CD4-positive, alpha-beta T cell treated with Interleukin-4 for 4 hours (primary cell): ENCODE measurements at places on chromosomes 1 and 21.

GRCh38 chr1:6271006-6271405 is 10.1 kb upstream of the GPR153 start:
- DNase-seq, result no peak

DNA sequence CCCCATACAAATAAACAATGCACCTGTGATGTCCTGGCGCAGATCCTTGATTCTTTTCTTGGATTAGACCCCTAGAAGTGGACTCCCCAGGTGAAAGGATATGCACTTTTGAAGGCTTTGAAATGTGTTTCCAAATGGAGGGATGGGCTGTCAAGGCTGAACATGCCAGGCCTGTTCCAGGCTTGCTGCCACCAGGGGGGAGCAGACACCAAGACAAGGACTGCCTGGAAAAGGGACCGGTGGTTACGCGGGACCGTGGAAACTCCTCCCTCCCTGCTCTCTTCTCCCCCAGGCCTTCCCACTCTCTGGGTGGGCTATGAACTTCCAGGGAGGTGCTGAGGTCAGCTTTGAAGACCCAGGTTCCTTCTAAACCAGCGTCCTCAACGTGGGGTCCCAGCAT is 12.7 kb downstream of the C1QB start:
- DNase-seq, result no peak

DNA sequence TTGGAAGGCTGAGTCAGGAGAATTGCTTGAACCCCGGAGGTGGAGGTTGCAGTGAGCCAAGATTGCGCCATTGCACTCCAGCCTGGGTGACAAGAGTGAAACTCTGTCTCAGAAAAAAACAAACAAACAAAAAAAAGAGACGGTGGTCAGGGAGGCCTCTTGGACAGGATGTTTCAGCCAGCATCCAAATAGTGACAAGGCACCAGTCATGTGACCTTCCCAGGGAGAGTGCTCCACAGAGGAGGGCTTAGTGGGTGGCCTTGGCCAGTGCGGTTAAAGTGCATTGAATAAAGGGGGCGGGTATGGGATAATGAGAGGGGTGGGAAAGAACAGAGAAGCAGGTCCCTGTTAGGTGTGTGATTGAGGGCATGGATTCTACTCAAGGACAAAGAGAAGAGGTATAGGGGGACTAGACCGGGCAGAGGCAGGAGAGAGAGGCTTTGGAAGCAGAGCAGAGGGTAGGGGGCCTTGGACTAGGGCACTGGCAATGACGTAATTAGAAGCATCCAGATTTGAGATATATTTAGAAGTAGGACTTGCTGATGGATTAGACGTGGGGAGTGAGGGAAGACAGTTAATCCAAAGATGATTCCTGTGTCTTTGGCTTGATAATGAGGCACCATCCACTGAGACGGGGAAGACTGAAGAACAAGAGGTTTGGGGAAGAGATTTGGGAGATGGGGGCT is 12.0 kb upstream of the RYR2 start:
- no peak for DNase-seq

DNA sequence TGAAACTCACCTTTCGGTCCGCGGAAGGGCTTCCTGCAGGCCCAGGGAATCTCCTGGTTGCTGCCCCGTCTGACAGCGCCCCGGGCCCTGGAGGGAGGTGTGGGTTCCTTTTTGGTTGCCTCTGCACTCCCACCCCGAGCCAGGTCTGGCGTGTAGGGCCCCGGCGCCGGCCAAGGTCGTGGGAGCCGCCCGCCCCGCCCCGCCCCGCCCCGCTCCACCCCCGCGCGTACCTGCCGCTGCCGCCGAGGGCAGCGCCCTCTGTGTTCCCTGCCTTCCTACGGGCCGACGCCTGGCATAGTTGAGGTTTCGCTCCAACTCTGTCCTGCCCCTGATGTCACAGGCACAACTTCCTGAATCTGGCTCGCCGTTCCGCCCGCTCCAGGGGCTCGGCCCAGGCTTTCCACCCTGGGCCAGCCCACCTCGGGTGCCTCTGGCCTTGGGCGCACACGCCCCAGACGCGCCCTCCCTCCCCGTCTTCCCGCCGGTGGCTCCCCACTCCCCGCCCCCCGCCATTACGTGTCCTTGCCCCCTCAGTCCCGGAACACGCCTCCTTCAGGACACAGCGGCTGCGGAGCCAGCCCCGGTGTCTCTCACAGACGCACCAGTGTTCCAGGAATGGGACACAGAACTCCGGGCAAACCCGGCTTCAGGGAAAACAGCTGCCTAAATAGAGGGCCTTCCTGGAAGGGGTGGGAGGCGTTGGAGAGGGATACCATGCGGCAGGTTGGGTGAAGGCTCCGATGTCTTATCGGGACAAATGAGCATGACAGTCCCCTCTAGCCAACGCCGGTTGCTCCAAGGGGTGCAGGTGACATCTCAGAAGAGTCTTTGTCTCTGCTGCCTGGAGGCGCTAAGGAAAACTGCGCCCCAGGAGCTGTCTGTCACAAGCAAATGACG is at the start of gene KIAA0040:
Gene KIAA0040, minus strand, starts transcription at position 147 of the 897 bp plus-strand sequence. CDS start 31,763 bp downstream, outside the sequence.
- DNase-seq, result peak; percentile 46

DNA sequence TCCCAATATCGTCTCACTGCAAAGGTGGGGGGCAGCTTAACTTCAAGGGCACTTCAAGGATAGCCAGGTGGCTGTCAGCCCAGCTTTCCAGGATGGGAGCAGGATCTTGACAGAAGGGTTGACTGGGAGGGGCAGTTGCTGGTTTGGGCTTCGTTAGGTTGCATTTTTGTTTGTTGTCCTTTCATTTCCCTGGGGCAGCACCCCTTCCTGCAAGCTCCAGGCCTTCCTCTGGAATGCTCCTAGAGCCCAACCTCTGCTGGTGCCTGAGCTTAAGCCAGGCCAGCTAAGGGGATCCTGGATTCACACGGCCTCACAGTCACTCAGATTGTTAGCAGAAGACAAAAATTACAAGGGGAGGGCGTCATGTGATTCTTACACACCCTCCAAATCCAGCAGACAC is 4.1 kb upstream of the OLIG2 start:
- no peak for DNase-seq

DNA sequence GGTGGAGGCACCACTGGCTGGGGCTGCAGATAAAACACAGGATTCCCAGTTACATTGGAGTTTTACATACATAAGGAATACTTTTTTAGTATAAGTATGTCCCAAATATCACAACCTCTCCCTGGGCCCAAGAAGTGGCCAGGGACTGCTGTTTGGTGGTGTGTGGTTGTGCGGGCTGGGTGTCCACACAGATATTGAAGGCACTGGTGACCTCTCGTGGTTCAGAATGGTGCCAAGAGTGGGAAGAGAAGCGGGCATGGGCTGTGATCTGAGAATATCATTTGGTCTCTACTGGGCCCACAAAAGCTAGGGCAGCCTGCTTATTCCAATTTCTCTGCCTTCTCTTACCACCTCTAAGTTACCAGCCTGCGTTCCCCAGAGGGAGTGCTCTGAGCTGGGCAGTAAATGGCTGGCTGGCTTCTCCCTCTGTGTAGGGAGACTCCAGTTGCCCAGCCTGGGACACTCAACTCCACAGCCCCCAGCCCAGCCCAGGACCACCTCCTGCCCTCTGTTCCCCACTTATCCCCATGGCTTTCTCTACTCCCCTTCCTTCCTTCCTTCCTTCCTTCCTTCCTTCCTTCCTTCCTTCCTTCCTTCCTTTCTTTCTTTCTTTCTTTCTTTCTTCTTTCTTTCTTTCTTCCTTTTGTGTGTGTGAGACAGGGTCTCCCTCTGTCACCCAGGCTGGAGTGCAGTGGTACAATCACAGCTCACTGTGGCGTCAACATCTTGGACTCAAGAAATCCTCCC is 42.8 kb upstream of the RD3 start:
- DNase-seq, result no peak

DNA sequence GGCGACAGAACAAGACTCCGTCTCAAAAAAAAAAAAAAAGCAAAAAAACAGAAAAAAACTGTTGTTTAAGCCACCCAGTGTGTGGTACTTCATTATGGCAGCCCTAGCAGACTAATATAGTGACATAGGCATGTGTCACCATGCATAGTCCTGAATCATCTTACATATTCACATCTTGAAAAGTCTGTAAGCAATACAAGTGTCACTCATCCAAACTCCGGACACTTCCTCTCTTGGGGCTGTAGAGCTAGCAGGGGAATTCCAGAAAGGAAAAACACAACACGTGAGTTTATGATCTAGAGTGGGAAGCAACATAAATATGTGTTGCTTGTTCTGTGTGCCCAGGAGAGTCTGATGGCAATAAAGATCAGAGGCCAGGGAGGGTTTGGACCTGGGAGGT is 81.6 kb upstream of the KCNE2 start:
- DNase-seq, result no peak

- no peak for DNase-seq
Observed at GRCh38 chr1:1758692-1759455, 19.4 kb downstream of the NADK start.

DNA sequence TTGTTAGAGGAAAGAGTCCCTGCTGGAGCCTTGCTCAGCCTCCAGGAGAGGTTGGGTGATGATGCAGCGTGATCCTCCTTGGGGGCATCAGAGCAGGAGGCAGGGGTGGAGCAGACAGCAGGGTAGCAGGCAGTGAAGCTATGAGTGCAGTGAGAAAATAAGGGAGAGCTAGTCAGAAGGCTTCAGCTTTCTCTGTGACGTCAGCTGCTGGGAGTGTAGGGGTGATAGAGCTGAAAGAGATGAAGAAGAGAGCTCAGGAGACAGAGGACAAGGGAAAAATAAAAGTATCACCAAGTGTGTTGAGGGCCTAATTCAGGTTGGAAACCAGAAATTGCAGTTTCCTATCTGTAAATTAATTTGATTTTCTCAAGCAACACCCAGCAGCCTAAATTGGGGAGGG is 2.2 kb upstream of the ADAM30 start:
- no peak for DNase-seq

- no peak for DNase-seq
Observed at GRCh38 chr1:215665215-215665614, 98.1 kb downstream of the KCTD3 start.

- no peak for DNase-seq
Observed at GRCh38 chr1:108007531-108007930, 42.6 kb upstream of the VAV3 start.

- DNase-seq, result no peak
Observed at GRCh38 chr1:100296140-100296539, 30.1 kb downstream of the RTCA start.

GRCh38 chr21:37579356-37579755 is 212.8 kb downstream of the DYRK1A start:
- DNase-seq, result no peak

DNA sequence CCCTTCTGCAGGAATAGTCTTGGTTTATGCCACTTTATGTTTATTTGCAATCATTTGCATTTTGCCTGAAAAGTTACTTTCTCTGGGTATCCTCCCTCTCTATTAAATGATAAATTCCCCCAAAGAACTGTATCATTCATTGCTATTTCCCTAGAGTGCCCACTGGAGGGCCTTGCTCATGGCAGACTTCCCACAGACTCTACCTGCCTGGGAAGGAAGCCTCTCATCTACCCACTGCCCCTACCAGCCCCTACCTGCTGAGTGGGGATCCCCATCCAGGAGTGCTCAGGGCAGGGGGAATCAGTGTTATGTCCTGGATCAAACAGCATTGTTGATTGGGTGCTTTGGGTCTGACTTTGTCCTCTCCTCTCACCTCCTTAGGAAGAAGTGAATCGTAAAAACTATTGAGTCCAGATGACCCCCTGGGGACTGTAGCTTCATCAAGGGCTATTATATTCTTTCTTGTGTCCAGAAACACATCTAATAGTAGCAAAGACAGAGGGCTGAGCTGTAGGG is 6.8 kb upstream of the LRRN2 start:
- no peak for DNase-seq
